IMR-90 (cell line): ENCODE measurements at places on chromosomes 2 and 18. TPM values are rescaled to one million over a fixed set of nuclear protein-coding genes. Genes with fewer than 3 reads are reported as not detected.

DNA sequence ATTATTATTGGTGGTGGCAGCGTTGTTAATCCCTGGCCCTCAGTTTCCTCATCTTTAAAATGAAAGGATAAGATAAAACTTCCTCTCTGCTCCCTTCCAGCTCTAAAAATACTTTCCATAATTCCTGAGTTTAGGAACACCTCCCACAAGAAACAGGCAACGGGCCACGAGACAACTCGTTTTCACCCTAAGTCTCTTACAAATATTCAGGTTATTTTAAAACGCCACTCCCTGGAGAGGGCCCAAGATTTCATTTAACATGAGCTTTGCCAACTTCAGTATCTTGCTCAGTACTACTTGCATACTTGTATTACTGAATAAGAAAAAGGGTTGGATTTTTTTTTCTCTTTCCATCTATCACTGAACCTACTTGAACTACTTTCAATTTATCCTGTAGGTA lies 611.1 kb upstream of the FANCL start:
- H3K27me3 ChIP-seq: no peaks in the 10 kb centered on the region
- H3K27ac ChIP-seq: no peak overlapping the region
- no peak overlapping the region for H3K4me3 ChIP-seq
- H3K4me1 ChIP-seq: no peaks in the 10 kb centered on the region

DNA sequence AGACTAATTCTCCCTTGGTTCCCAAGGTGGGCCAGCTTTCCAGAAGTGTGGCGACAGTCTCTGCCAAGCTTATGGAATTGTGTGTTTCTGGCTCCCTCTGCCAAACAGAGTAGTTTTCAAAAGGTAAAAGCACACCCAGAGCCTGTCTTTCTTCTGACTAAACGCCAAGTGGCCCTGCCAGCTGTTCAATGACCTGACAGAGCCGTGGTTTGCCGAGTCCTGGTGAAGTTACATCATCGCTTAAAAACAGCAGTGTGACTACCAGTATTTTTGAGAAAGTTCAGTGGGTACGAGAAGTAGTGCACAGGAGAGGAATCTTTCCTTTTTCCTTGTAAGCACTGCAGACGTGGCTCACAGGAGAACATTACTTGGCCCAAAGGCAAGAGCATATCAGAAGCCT lies 1.9 kb downstream of the PER2 start:
- peaks cover 23% of the 10 kb centered on the region for H3K4me1 ChIP-seq
- no peak overlapping the region for H3K4me3 ChIP-seq
- H3K27me3 ChIP-seq: no peaks in the 10 kb centered on the region
- H3K27ac ChIP-seq: peak overlapping the region; percentile 30; the same call in 1 of the 2 replicates

DNA sequence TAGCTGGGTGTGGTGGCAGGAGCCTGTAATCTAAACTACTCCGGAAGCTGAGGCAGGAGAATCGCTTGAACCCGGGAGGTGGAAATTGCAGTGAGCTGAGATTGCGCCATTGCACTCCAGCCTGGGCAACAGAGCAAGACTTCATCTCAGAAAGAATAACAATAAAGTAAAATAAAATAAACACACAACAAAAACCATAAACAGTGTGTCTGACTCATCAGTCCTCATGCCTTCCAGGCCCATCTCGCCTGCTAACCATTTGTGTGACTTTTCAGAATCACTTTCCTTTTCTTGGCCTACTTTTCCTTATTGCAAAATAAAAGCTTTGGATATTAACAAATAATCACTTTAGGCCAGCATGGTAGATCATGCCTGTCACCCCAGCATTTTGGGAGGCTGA lies 42.0 kb upstream of the ASXL2 start:
- H3K27me3 ChIP-seq: peaks cover 23% of the 10 kb centered on the region
- no peaks in the 10 kb centered on the region; the same call in 1 of the 2 replicates for H3K4me1 ChIP-seq
- DNase-seq: peak; percentile 87
- H3K27ac ChIP-seq: peak overlapping the region; percentile 17; the same call in 1 of the 2 replicates
- H3K36me3 ChIP-seq: no peaks in the 10 kb centered on the region
- H3K4me3 ChIP-seq: no peak overlapping the region

- H3K27ac ChIP-seq: no peak overlapping the region
- no peaks in the 10 kb centered on the region for H3K27me3 ChIP-seq
- peaks cover 5% of the 10 kb centered on the region for H3K36me3 ChIP-seq
- peak overlapping the region; percentile 79 for H3K4me3 ChIP-seq
Measured at GRCh38 chr18:23137788-23138216, 2.5 kb downstream of the CABLES1 start.

DNA sequence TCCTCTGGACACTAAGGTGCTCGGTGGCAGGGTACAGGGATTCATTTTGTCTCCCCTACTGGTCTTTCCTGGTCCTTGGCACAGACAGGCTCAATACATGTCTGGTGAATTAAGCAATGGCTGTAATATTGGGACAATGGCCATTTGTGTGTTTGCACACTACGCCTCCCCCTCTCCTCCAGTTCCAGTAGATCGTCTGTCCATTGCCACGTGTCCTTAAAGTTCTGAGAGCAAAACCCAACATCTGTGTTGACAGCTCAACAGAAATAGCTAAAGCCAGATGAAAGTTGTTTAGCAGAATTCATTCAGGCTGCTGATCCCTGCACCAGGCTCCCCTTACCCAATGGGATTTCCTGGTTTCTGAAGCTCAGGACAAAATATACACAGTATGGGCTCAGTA lies 9.0 kb upstream of the FABP1 start:
- no peaks in the 10 kb centered on the region; the same call in 1 of the 2 replicates for H3K27me3 ChIP-seq
- DNase-seq: no peak
- H3K4me3 ChIP-seq: no peak overlapping the region
- H3K36me3 ChIP-seq: no peaks in the 10 kb centered on the region

GRCh38 chr18:31197676-31198075 lies 35.0 kb upstream of the DSC1 start:
- H3K27me3 ChIP-seq: no peaks in the 10 kb centered on the region
- no peak overlapping the region for H3K4me3 ChIP-seq
- H3K36me3 ChIP-seq: no peaks in the 10 kb centered on the region
- no peaks in the 10 kb centered on the region for H3K4me1 ChIP-seq

GRCh38 chr2:151919786-151920185 lies 91.6 kb upstream of the ARL5A start:
- H3K36me3 ChIP-seq: no peaks in the 10 kb centered on the region
- no peak overlapping the region for H3K4me3 ChIP-seq
- H3K27ac ChIP-seq: no peak overlapping the region
- no peak for DNase-seq

- no peaks in the 10 kb centered on the region for H3K27me3 ChIP-seq
- H3K27ac ChIP-seq: no peak overlapping the region
- DNase-seq: no peak
- no peaks in the 10 kb centered on the region for H3K4me1 ChIP-seq
- H3K36me3 ChIP-seq: no peaks in the 10 kb centered on the region
Measured at GRCh38 chr2:20818820-20819219, 4.1 kb downstream of the LDAH start.

DNA sequence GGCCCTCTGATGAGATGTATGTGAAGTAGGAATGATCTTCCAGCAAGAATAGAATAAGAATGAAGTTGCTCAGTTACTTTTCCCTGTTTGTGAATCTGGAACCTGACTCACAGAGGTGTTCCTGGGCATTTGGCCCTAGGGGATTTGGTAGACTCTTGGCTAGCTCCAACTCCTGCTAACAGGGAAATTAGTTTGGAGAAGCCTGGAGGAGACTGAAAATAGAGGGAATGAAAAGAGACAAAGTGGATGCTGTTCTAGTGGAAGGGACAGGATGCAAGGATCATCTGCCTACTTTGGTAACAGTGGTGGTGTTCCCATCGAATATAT lies 19.6 kb downstream of the TMEM17 start:
- no peaks in the 10 kb centered on the region for H3K36me3 ChIP-seq
- peak overlapping the region; percentile 2; the same call in 1 of the 2 replicates for H3K27ac ChIP-seq
- peaks cover 8% of the 10 kb centered on the region for H3K4me1 ChIP-seq
- H3K27me3 ChIP-seq: no peaks in the 10 kb centered on the region

DNA sequence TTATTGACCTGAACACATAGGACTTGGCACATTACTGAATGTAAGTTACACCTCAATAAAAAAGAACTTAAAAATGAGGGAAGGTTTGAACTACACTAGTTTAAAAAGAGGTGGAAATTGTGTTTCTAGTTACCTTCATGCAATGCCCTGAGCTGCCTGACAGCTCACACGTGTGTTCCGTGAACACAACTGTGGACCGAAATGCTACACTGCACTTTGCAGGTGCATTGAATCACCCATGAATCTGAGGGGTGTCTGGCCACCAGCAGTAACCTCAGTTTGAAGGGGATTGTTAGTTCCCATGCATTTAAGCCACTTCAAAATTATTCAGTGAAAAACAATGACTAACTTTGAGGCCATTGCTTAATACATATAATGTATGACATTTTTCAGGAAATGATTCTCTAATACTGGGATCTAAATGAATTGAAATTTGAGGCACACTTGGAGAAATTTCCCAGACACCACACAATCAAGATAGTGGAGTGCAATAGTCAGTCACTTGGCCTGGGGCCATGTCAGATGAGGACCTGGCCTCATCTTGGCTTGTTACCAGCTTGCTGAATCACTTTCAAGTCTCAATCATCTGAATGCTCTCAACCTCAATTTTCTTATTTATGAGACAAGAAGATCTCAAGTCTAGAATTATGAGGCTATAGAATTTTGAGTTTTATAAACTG lies 59.3 kb downstream of the MYL12B start:
- DNase-seq: peak; percentile 96
- H3K27me3 ChIP-seq: no peaks in the 10 kb centered on the region
- no peak overlapping the region for H3K27ac ChIP-seq
- peaks cover 4% of the 10 kb centered on the region for H3K4me1 ChIP-seq

DNA sequence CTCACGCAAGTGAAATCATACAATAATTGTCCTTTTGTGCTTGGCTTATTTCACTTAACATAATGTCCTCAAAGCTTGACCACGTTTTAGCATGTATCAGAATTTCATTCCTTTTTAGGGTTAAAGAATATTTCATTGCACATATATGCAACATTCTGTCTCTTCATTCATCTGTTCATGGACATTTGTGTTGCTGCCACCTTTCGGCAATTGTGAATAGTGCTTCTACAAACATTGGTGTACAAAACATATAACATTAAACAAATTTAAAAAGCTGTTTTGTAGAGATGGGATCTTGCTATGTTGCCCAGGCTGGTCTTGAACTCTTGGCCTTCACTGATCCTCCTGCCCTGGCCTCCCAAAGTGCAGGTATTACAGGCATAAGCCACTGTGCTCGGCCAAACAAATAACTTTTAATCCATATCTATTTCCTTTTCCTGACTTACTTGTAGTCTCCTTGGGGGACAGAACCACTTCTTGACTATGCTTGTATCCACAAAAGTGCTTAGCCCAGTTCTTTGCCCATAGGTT lies 209.3 kb downstream of the SLC4A3 start:
- H3K36me3 ChIP-seq: no peaks in the 10 kb centered on the region
- DNase-seq: peak; percentile 17
- no peaks in the 10 kb centered on the region; the same call in 1 of the 2 replicates for H3K27me3 ChIP-seq
- no peak overlapping the region for H3K27ac ChIP-seq

DNA sequence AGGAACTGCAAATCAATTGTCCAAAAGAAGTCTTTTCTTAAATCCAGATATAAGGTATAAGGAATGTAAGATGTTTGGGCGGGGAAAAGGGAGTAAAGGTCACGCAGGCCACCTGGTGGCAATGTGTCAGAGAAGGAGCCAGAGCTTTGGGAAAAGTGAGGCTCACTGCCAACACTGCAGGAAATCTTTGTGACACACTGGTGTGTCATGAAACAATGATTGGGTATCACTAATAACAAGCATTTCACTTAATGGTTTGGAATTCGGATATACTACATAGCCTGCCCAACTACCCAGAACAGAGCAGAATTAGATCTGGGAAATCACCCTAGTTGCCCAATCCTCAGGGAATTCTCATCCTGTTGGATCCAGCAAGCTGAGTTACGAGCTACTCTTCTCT lies 61.0 kb downstream of the RBMS1 start:
- no peak overlapping the region for H3K27ac ChIP-seq
- peaks cover 7% of the 10 kb centered on the region for H3K36me3 ChIP-seq
- DNase-seq: peak; percentile 87
- H3K27me3 ChIP-seq: no peaks in the 10 kb centered on the region

- H3K4me3 ChIP-seq: no peak overlapping the region
- no peaks in the 10 kb centered on the region; the same call in 1 of the 2 replicates for H3K36me3 ChIP-seq
- H3K27ac ChIP-seq: no peak overlapping the region
- H3K27me3 ChIP-seq: no peaks in the 10 kb centered on the region
- DNase-seq: no peak
Measured at GRCh38 chr2:206804326-206804725, 38.9 kb downstream of the FASTKD2 start.

GRCh38 chr18:44238454-44238853 lies 442.2 kb upstream of the SETBP1 start:
- no peaks in the 10 kb centered on the region for H3K36me3 ChIP-seq
- no peak overlapping the region for H3K27ac ChIP-seq
- no peaks in the 10 kb centered on the region for H3K4me1 ChIP-seq
- no peaks in the 10 kb centered on the region for H3K27me3 ChIP-seq

GRCh38 chr2:183505911-183506310 lies 381.7 kb downstream of the NUP35 start:
- no peaks in the 10 kb centered on the region for H3K36me3 ChIP-seq
- H3K4me3 ChIP-seq: no peak overlapping the region
- no peaks in the 10 kb centered on the region for H3K27me3 ChIP-seq

- DNase-seq: no peak
- no peaks in the 10 kb centered on the region for H3K36me3 ChIP-seq
- no peak overlapping the region for H3K4me3 ChIP-seq
Measured at GRCh38 chr18:32695534-32695933, 77.3 kb downstream of the KLHL14 start.

DNA sequence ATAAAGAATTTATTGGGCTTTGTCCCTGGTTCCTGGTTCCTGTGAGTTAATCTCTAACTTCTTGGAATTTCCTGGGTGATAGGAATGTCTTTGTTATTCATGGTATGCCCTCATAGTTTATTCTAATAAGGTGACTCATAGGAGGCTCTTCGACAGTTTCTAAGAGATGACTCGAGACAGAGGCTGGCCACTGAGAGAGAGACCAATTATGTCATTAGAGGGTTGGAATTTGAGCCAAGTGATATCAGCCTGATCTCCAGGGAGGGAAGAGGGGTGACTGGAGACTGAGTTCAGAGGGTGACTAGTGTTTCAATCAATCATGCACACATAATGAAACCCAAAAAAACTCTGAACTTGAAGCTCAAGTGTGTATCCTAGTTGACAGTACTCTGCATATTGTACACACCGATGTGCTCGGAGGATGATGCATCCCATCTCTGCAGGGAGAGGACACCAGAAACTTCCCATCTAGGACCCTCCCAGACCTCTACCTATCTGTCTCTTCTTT lies 185.7 kb downstream of the MTCL1 start:
- H3K27ac ChIP-seq: peak overlapping the region; percentile 75
- H3K4me3 ChIP-seq: no peak overlapping the region
- H3K4me1 ChIP-seq: peaks cover 10% of the 10 kb centered on the region; the same call in 1 of the 2 replicates
- H3K27me3 ChIP-seq: no peaks in the 10 kb centered on the region

GRCh38 chr2:239399921-239400595 lies 762 bp downstream of the HDAC4 start:
- H3K27ac ChIP-seq: peak overlapping the region; percentile 84
- H3K4me3 ChIP-seq: peak overlapping the region; percentile 53
- no peaks in the 10 kb centered on the region for H3K27me3 ChIP-seq
- peaks cover 5% of the 10 kb centered on the region; the same call in 1 of the 2 replicates for H3K4me1 ChIP-seq
- peak; percentile 36 for DNase-seq

The MALL gene
- polyA plus RNA-seq: 1.2 and 1.6 TPM in 2 replicates

The ALPP gene
- not detected in 2 replicates for polyA plus RNA-seq

The PIGN gene
- 5.8 and 9.0 TPM in 2 replicates for polyA plus RNA-seq

The TIMM21 gene
- 41.5 and 52.7 TPM in 2 replicates for polyA plus RNA-seq

The CXCR4 gene
- not detected in 2 replicates for polyA plus RNA-seq

The CFAP53 gene
- polyA plus RNA-seq: 0.12 and 0.22 TPM in 2 replicates

The VWC2L gene
- polyA plus RNA-seq: not detected in 2 replicates

The MYO3B gene
- 0.02 TPM in 1 of 2 replicates, not detected in the other for polyA plus RNA-seq

The SLC4A5 gene
- 0.20 and 0.22 TPM in 2 replicates for polyA plus RNA-seq

The NFU1 gene
- 32.2 and 32.4 TPM in 2 replicates for polyA plus RNA-seq

The FOXI3 gene
- polyA plus RNA-seq: not detected in 2 replicates

The IL36B gene
- polyA plus RNA-seq: not detected in 2 replicates
